ENCODE measurements at places on chromosomes 5 and 9.

DNA sequence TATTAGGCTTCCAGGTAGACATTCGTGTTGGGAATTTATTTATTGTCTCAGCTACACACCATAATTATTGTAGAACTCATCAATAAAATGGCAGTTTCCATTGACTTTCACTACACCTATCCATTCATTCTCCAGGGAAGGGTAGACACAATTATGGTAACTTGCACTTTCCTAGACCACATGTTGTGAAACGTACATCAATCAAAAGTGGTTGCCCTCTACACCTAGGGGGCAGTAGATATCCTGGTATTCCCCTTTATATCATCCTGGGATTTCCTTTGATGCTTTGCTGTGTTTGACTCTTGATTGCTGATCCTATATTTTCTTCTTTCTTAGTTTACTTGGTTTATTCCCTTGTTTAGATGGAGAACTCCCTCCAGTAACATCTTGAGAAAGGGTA, 47.9 kb downstream of the ADGRV1 start:
- no peak for DNase-seq

- no peak for DNase-seq
Measured at GRCh38 chr5:111901296-111901695, 144.3 kb upstream of the NREP start.

DNA sequence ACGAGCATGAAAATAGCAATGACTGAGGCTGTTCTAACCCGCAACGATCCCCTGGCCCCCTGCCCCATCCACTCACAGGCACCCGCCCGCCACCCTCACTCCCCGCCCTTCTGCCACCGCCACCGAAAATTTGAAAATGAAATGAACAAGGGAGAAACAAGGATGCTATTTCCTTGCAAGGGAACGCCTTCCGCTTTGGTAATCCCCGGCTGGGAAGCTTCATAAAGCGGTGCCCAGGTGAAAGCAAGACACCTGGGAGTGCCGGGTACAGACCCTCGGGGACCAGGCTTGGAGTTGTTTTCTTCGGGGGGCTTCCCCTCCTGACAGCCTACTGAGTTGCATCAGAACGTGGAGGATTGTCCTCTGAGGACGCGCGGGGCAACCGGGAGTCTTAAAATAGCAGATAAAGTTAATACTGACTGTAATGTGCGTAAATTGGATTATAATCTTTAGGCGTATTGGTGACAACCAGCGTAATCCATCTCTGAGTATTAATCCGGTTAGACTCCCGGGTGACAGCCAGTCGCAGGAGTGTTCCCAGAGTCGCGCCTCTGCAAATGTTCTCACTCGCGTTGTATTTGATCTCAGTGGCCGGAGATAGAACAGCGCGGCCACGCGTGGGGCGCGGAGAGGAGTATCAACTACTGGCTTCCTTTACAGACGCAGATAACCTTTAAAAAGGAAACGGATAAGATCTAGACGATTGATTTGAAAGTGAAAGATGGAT, 885 bp upstream of the MLLT3 start:
- peak; percentile 15 for DNase-seq

DNA sequence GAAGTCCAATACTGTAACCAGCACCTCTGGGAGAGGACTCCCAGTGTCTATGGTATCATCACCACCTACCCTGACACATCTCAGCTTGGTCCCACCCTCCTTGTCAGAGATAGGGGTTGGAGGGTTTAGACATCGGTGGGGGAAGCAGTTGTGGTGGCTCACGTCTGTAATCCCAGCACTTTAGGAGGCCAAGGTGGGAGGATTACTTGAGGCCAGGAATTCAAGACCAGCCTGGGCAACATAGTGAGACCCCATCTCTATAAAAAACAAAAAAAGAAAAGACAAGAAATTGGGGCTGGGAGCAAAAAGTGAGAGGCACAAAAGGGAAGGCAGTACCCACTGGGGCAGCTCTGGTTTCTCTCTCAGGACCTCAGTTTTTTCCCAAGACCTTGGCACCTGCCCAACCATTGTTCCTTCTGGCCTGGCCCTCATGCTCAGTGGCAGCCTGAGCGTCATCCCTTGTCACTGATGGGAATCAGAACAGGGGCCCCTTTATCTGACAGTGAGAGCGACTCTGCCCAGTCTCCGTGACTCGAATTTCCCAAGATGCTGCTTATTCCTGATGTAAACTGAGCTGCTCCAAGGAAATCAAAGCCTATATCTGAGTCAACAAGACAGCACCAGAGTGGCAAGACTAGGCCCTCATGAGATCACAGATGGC, 80.5 kb upstream of the HSPA9 start:
- DNase-seq, result no peak

DNA sequence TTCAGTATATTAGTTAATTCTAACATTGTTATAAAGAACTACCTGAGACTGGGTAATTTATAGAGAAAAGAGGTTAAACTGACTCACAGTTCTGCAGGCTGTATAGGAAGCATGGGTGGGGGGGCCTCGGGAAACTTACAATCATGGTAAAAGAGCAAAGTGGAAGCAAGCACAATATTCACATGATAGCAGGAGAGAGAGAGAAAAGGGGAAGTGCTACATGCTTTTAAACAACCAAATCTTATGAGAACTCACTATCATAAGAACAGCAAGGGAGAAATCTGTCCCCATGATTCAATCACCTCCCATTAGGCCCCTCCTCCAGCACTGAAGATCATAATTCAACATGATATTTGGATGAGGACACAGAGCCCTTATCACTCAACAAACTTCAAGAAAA, 324.9 kb downstream of the ZNF608 start:
- DNase-seq, result no peak

- DNase-seq, result peak; percentile 70
Measured at GRCh38 chr9:94779693-94780290, 53.3 kb downstream of the AOPEP start.

- DNase-seq, result no peak
Measured at GRCh38 chr5:158039441-158039840, 180.5 kb upstream of the CLINT1 start.

DNA sequence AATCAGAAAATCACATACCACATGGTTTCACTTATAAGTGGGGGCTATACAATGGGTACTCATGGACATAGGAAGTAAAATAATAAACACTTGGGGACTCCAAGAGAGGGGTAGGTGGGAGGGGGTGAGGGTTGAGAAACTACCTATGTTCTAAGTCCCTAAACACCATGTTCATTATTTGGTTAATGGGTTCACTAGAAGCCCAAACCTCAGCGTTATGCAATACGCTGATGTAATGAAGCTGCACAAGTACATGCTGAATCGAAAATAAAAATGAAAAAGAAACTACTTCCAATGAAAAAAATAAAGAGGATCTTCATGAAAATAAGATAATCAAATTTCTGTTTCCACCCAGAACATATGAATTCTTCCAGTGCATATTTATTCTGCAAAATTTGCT, 208.5 kb downstream of the TMEM161B start:
- no peak for DNase-seq

GRCh38 chr9:69818750-69819345, 1.8 kb upstream of the CFAP95 start:
- DNase-seq, result no peak

DNA sequence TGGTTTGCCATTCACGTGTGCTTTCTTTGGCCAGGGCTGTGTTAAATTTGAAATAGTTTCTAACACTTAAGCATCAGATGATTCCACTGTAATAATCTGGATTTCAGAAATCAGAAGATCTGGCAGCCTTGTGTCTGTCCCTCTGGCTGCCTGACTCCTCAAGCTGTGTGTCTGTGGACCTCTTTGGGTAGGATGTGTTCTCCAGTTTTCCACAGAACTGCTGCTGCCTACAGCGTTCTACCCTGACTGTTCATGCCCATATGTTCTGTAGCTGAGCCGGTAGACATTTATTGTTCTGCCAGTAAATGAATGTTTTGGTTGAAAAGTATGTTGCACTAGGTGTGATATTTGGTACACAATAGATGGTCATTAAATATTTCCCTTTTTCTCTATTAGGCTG, 81.3 kb downstream of the SH3GL2 start:
- DNase-seq, result no peak

GRCh38 chr5:53785924-53786323, 225.5 kb downstream of the NDUFS4 start:
- no peak for DNase-seq

DNA sequence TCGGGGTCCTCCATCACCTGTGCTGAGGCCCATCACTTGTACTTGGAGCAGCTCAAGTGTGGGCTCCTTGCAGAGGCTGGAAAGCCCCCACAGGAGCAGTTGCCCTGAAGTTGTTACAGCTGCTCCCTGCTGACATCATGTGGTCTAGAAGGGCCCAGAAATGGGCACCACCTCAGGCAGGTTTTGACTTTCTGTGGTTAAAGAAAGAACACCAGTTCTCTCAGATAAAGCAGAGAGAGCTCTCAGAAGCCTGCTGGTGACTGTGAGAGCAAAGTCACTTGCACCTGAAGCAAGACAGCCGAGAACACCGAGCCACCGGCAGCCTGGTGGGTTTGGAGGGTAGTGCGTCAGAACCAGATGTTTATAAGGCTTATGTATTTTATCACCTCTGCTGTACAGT, 70.4 kb downstream of the MVB12B start:
- no peak for DNase-seq

DNA sequence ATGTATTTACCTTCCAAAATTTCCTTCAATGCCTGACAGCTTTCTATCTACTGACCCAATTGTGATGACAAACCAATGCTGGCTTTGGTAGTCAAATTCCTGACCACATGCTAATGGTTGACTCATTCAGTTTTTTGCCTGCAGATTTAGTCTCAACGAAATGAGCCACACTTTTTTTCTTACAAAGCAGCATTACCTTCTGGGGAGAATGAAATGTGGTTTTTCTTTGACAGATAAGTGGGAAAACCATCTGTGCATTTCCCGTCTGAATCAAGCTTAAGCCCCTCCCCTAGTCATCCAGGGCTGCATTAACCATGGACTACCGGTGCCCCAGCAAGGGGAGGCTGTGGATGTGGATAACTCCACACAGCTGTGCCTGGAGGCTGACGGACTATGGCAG, 99.6 kb upstream of the TAF11L2 start:
- DNase-seq, result no peak

GRCh38 chr9:124259158-124259808, 1.5 kb downstream of the NEK6 start:
- DNase-seq, result no peak

DNA sequence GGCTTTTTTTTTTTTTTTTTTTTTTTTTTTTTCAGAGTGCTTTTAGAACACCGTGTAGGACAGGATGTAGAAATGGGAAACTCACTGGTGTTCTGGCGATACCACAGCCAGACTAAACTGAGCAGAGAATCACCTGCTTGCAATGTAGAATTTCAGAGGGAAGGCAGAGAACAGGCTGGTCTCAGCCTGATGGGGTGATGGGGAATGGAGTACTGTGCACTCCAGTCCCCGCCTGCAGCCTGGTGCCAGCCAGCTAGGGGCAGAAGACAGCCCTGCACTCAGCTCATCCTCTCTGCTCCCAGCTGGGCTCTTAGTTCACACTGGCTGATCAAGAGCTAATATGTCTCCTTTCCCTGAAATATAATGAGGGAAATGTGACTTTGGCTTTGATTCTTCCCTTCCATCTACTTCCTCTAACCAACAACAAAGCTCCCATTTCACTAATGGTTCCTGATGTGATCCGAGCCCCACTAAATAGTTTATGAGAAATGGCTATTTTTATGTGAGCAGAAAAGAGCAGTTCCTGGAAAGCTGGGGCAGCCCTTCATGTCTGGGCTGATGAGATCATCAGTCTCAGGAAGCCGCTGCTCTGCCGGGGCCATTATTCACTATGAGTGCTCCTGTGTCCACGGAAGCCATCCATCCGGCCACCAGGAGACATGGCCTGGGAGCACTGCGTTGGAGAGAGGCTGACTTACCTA, 209.7 kb downstream of the GADD45G start:
- DNase-seq, result no peak

DNA sequence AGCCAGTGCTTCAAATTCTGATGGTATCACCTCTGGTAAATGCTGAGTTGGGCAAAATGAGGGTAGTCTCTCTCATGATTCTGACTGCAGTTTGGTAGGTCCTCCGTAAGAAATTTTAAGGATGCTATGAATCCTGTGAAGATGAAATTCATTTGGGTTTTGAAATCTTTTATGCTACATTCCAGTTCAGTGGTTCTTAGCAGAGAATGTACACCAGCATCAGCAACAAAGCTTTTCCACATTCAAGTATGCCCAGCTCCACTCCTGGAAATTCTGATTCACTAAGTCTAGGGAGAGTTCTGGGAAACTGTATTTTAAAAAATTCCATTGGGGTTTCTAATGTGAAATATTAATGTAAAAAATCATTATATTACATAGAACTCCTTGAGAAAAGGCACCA, 33.6 kb upstream of the ACOT12 start:
- no peak for DNase-seq

DNA sequence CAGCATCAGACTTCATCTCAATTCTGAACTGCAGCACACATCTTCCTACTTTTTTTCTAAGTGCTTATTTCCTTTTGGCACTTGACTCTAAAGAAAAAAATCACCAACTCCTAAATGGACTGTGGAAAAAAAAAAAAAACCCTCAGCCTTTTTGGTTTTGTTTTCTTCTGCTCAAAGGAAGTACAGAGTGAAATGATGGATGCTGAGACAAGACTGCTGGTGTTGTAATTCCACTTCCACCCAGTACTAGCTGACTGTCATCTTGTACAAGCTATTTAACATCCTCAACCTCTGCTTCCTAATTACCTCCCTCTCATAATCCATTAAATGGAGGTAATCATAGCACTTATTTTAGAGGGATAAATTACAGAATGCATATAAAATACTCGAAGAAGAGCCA, 171.5 kb upstream of the GNA14 start:
- peak; percentile 40 for DNase-seq

GRCh38 chr5:124665625-124666024, 80.8 kb downstream of the ZNF608 start:
- DNase-seq, result no peak

DNA sequence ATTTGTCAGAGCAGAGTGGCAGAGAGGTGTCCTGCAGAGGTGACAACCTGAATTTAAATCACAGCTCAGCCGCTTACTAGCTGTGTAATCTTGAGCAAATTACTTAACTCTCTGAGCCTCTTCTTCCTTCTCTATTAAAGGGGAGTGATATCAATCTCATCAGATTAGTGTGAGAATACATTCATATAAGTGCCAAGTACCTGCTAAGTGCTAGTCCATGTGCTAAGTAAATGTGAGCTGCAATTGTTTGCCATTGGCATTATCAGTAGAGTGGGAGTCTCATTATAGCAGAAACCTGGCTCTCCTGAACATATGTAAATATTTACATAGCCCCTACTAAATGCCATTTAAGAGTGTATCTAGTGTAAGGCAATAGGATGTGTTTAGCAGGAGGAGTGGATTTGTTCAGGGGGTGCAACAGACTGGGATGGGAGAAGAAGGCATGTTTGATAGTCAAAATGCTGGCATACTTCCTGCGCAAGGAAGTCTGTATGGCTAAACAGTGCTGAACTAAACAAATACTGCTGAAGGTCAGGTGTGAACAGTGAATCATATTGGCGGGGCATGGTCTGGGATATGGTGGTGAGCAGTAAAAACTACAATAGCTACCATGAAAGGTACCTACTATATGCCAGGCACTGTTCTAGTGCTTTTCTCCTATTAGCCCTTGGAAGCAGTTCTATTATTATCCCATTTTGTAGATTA, 74.5 kb downstream of the F2RL2 start:
- peak; percentile 60 for DNase-seq

- no peak for DNase-seq
Measured at GRCh38 chr5:35473589-35473988, 144.1 kb upstream of the SPEF2 start.
